ENCODE measurements at places on chromosomes 7 and 10.
A peak's percentile ranks its signal among the peaks of the same experiment; 100 is the strongest.

GRCh38 chr7:21960922-21961321 lies 15.2 kb upstream of the CDCA7L start:
- no peak for DNase-seq

GRCh38 chr7:142248-142941 lies 50.0 kb upstream of the FAM20C start:
- DNase-seq, result no peak

GRCh38 chr7:51827631-51828030 lies 511.0 kb upstream of the COBL start:
- no peak for DNase-seq

GRCh38 chr7:115674467-115675024 lies 356.0 kb downstream of the TFEC start:
- DNase-seq, result no peak

DNA sequence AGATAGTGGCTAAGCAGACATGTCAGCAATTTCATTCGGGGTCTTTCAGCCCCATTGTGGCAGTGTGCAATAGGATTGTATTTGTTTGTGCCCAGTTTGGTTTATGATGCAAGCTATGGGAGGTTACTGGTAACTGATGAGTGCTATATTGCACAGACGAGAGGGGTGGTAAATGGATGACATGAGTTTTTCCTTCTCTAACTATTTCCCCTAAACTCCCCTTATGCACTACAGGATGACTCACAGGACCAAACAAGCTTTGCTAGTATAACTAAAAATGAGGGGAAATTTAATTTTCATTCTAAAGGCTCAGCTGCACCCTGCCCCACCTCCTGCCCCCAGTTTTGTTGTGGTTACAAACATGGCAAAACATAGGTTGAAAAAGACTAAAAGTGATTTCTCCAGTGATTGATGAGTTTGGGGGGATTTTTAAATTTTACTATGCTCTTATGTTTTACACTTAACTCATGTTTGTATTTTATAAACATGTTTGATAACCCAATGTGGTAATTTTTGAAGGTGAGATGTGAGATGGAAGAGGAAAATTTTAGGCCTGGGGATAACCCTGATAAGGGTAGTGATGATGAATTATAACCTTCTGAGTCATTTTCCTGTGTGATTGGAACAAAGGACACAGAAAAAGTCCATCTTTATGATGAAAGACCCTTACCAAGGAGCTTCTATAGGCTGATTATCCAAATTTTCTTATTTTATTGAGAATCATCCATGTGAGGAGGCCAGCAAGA lies 60.8 kb upstream of the NAMPT start:
- DNase-seq, result peak; percentile 35

GRCh38 chr10:22325272-22326144 lies 4.6 kb downstream of the BMI1 start:
- peak; percentile 51 for DNase-seq

- DNase-seq, result no peak
These were observed 302.2 kb downstream of the BBS9 start for GRCh38 chr7:33431543-33431942.

- no peak for DNase-seq
These were observed 2.1 kb downstream of the PDSS1 start for GRCh38 chr10:26699631-26700030.

DNA sequence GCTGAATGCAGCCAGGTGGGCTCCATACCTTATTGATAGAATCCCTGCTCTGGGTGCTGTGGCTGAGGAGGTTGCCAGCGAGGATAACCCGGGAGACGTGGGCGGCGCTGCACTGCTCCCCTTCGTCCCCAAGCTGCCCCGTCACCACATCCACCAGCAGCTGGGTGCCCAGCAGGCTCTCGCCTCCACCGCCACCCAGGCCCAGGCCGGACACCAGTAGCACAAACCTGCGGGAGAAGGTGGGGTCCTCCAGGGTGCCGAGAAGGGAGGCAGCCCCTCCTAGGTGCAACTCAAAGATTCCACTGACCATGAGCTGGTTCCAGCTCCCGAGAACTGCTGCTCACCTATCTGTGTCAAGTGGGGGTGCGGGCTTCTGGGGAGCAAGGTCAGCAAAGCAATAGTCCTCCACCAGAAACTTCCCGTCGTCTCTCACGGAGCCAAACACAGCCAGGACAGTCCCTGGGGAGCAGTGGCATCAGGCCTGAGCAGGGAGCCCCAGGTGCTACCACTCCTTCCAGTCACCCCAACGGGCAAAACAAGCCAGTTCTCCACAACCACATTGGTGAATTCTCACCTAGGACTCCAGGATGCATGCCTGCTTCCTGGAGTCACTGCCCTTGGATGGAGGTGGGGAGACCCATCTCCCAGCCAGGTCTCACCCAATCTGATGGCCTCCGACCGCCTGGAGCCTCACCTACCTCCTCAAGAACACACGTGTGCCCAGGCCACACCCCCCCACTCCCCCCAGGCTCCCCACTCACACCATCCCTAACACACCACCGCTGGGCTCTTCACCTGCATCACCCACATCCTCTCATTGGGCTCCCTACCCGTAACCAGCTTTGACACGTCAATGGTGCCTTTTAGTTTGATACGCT lies 6.3 kb downstream of the POLD2 start:
- no peak for DNase-seq

GRCh38 chr10:21138769-21139340 lies 241.7 kb upstream of the NEBL start:
- no peak for DNase-seq

GRCh38 chr7:1402791-1403637 lies 56.3 kb downstream of the MICALL2 start:
- no peak for DNase-seq

- no peak for DNase-seq
These were observed 344.1 kb upstream of the PRKCQ start for GRCh38 chr10:6924166-6924565.

DNA sequence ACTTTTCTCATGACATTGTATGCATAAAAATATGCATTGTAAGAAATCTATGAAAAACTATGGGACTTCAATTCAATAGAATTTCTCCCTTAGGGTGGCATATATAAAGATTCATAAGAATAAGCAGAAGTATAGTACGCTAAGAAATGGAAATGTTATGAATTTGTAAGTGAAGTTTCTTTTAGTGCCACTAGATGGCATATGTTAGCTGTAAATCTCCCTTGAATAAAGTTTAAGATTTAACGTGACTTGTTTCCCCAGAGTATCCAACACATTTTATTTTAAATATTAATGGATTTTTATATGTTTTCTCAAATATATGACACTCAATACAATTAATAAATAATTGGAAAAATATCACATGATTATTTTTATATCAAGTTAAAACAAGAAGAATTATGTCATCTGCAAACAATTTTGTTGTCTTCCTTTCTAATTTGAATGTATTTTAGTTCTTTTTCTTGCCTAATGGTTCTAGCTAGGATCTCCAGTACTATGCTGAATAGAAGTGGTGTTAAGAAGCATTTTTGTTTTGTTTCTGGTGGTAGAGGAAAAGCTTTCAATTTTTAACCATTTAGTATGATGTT lies 287.2 kb downstream of the HGF start:
- no peak for DNase-seq

DNA sequence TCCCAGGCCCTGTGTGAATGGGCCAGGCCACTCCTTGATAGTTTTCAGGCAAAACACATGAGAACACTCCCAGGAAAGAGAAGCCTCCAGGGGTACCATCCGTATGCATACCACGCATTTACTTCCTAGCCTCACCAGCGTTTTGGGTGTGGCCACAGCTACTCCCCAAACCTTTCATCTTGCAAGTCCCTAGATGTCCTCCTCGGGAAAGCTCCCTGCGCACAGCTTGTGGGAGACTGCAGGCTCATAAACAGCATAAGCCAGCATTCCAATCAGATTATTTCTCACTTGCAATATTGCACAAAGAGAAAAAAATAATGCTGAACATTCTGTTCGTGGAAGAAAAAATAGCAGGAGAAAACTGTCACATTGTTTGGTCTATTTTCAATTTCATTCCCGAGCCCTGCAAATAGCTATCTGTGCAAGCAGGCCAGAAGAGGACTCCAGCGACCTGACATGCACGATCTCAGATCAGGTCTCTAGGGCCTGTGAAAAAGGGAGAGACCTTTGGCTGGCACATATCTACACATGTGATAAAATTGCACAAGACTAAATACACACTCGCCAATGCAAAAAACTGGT lies 175.6 kb downstream of the PLXNA4 start:
- no peak for DNase-seq

DNA sequence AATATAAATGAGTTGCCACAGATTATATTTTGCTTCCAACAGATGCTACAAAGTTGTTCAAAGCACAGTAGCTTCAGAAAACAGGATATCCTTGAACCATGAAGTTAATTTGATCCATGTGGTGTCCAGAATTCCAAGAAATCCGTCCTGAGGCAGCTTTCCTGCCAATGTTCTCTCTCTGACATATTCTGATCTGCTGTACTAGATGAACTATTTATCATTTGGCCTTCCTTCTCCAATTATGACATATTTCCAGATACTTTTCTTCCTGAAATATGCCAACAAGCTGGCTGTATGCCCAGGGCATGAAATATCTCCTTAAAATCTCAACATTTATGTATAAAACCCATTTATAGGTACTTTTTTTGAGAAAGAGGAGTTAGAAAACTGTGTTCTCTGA lies 141.1 kb downstream of the SPAG6 start:
- no peak for DNase-seq

DNA sequence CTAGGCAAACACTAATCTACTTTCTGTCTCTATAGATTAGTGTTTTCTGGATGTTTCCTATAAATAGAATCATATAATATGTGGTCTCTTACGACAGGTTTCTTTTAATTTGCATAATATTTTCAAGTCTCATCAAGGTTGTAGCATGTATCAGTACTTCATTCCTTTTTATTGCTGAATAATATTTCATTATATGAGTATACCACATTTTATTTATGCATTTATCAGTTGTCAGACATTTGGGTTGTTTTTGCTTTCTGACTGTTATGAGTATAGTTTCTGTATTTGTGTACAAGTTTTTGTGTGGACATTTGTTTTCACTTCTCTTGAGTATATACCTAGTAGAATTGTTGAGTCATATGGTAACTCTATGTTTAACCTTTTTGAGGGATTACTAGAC lies 48.2 kb downstream of the SHOC2 start:
- DNase-seq, result no peak

- no peak for DNase-seq
These were observed 96.6 kb upstream of the GPR26 start for GRCh38 chr10:123569436-123570035.

GRCh38 chr10:43846187-43846680 lies 197.6 kb upstream of the ZNF32 start:
- DNase-seq, result no peak

- no peak for DNase-seq
These were observed 33.7 kb downstream of the CTTNBP2 start for GRCh38 chr7:117839507-117839906.

GRCh38 chr10:63798599-63799498 lies 277.6 kb downstream of the REEP3 start:
- DNase-seq, result no peak

DNA sequence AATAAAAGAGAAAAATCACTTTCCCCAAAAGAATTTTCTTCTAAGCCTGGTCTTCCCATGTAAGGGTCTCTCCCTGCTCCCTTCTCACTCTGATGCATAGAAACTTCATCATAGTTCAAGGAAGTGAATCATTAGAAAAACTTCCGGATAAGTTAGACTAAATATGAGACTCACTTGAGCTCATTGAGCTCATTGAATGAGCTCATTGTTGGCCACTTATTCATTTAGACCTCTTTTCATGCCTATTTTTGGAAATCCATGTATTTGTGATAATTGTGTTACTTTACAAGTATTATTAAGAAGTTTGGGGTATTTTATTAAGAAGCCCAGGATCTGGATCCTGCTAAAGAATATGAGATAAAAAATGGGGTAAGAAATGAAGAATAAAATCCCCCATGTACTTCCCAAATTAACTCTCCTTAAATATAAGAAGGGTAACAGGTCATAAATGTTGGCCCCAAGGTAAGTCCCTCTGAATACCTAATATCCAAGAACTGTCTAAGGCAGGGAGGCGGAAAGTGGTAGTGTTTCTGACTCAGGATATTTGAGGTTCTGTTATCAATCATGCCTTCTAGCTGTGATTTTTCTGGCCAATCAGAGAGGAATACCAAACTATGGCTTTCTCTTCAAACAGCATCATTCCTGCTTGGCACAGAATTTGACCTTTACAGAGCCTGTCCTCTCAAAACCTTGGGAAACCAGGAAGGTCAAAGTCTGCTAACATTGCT lies 236.5 kb upstream of the PTN start:
- no peak for DNase-seq

DNA sequence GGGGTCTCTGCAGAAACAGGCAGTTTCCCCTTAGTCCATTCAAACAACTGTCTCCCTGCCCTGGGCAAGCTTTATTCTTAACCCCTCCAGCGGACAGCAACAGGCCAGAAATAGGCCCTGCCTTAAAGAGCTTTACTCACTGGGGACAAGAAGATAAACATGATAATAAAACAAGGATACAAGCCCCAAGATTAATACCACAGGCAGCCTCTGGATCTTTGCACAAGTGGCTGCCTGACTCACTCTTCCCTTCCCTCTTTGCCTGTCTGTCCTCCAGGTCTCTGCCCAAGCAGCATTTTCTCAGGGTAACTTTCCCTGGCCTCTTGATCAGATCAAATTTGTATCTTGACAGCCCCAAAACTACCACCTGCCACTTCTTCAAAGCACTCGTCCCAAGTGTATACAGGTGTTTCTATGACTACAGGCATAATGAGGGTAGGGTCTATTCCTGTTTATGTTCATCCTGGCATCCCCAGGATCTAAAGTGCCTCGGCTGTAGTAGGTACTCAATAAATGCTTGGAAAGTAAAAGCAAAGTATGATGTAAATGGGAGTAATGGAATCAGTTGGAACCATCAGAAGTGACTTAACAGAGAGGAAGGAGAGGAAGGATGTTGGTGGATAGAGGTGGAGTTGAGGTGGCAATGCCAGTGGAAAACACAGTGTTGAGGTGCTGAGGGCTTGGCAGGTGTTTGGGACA lies 7.0 kb upstream of the CAMK2G start:
- DNase-seq, result no peak

GRCh38 chr10:6912424-6912823 lies 332.3 kb upstream of the PRKCQ start:
- DNase-seq, result no peak

DNA sequence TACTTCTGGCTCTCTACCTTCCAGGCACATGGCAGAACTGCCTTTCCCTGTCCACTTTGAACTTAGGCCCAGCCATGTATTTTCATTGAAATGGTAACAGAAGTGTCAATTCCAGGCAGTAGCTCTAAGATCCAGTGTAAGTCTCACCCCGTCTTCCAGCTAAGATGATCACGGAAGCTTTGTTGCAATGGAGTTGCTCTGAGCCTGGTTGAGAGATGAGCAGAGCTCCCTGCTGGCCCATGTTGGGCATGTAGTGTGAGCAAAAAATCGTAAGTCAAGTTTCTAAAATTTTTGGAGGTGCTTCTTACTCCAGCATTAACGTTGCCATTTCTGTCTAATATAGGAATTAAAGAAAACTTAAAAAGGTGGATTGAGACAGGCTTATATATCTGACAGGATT lies 274.4 kb downstream of the IPMK start:
- DNase-seq, result no peak
